Testis (tissue), 5 donors: ENCODE measurements at places on chromosomes 5 and 9.

DNA sequence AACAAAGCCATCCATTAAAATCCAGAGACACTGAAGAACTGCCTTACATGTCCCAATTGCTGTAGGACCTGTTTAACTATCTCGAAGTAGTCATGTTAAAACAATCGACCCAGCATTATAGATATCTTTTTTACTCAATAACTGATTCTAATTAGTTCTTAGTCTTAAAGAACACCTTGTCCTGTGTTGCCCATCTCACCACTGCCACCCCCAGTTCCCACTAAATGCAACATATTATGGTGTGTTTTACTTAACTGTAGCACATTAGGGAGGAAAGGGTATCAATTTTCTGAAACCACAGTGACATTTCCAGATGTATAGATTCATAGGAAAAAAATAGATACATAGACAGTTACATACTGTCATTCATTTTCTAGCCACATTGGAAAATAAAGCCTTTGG, 221.2 kb downstream of the MEF2C start:
- no peak for DNase-seq

DNA sequence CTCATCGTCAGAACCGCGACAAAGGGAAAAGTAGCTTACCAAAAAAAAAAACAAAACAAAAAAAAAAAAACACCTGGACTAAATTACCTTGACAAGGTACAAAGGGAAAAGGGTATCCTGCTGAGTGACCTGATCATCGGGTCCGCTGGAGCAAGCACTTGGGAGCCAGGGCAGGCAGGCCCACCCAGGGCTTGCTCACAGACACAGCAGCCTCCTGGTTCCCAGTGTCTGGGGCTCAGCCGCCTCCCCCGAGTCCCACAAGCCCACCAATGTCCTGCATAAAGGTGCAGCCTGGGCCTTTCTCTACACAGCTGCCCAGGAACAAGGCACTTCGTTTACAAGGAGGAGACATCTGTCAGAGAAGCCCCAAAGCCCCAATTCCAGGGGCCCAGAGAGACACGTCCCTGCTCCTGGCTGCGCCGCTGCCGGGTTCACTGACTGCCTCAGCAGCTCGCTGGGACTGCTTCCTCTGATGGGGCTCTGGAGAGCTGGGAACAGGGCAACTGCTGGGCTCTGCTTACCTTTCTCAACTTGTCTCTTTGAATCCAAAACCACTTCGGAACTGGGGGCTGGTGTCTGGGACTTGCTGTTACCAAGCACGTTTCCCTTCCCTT, 63.4 kb downstream of the GOLM1 start:
- DNase-seq = no peak

DNA sequence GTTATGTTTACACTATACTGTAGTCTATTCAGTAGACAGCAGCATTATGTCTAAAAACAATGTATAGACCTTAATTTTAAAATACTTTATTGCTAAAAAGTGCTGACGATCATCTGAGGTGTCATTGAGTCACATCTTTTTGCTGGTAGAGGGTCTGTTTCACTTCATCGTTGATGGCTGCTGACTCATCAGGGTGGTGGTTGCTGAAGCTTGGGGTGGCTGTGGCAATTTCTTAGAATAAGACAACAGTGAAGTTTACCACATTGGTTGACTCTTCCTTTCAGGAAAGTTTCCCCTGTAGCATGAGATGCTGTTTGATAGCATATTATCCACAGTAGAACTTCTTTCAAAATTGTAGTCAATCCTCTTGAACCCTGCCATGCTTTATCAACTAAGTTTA, 150.3 kb downstream of the FBXL7 start:
- no peak for DNase-seq

GRCh38 chr5:130526708-130527107, 622.4 kb downstream of the CHSY3 start:
- no peak for DNase-seq

GRCh38 chr5:14665949-14666348, 1.4 kb downstream of the OTULIN start:
- DNase-seq = no peak
